ENCODE measurements at places on chromosomes 13 and 19.

DNA sequence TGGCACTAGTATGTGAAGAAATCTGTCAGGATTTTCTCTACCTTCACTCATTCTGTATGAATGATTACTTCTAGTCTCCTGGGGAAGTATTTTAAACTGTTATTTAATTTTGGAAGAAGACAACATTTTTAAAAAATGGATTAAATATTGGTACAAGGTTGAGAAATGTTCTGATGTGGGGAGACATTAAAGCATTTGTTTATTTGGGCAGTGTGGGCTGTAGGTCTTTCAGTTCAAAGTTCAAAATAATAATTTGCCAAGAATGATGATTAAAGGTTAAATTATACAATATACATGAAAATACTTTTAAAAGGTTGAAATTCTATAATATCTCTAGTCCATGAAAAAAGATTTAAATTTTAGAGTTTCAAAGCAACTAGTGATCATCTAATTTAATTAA is 194.7 kb downstream of the NHLRC3 start:
- no peak for DNase-seq

DNA sequence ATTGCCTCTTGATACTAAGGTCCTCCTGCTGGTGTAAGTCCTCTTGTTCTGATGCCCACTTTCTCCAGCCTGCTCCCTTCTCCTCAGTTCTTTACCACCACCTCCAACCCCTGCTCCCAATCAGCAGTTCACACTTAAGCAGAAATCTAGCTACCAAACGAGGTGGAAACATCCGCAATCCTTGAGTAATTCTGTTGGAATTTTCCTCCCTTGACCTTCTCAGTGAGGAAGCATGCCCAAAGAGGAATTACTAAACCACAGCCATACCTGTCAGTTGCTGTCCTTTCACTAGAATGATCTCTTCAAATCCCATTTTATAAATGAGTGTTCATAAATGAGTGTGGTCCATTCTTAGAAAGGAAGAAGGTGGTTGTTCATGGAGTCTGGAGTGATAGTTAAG is 289.9 kb downstream of the DACH1 start:
- no peak for DNase-seq

DNA sequence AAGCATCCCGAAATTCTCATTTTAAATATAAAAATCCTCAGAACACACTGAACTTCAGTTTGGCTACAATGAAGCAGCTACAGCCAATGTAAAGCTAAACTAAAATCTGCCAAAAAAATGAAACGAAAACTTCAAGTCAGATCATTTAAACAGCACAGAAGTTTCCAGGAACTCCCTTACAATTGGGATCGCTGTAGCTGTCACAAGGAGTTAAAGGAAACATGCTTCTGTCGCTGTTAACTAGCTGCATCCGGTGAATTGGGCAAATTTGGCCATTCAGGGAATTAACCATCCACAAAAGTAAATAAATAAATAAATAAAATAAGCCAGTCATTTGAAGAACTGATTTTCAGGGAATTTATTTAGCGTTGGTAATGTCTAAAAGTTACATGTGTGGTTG is 77.0 kb upstream of the PEG3 start:
- no peak for DNase-seq

- DNase-seq, result no peak
Measured at GRCh38 chr19:46369817-46370216, 22.9 kb downstream of the PPP5C start.

- no peak for DNase-seq
Measured at GRCh38 chr13:28751175-28751960, 32.6 kb upstream of the SLC46A3 start.

DNA sequence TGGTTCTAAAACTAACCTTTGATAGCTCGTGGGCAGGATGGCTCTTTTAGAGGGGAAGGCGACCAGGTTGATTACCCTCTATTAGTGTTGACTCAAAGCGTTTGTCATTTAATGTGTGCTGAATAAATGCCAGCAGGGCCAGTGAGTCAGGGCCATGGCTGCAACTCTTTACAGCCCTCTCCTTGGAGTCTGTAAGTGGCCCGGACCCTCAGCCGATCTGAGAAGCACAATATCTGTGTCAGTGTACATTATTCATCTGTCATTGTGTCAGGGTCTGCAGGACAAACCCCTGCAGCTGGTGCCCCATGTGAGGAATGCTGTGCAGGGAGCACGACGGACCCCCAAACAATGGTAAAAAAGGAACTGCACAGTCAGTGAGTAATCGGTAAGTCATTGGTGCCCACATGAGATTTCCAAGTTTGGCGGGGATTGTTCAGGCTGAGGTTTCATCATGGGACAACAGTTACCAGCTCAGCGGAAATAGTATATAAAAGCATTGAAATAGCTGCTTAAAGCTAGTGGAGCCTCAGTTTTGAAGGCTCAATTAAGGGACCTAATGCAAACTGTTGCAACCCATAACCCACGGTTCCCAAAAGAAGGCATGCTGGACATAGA is 139.1 kb downstream of the ZNF675 start:
- no peak for DNase-seq

- DNase-seq, result no peak
Measured at GRCh38 chr13:97318532-97318931, 96.4 kb downstream of the MBNL2 start.

DNA sequence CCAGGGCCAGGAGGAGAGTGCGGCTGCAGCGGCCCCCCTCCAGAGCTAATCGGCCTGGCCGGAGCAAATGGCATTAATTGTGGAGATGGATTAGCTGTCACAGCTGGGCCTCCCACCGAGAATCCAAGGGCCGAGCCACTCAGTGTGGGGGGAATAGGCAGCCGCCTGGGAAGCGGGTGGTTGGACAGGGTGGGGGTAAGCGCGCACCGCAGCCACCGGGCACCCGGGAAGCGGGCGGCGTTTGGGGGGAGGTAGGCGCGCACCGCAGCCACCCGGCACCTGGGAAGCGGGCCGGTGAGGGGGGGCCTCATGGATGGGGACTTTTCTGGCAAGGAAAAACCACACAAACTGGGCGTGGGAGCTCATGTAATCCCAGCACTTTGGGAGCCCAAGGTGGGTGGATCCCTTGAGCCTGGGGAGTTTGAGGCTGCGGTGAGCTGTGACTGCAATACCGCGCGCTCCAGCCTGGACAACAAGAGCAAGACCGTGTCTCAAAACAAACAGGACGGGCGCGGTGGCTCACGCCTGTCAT is 9.7 kb downstream of the R3HDM4 start:
- no peak for DNase-seq

DNA sequence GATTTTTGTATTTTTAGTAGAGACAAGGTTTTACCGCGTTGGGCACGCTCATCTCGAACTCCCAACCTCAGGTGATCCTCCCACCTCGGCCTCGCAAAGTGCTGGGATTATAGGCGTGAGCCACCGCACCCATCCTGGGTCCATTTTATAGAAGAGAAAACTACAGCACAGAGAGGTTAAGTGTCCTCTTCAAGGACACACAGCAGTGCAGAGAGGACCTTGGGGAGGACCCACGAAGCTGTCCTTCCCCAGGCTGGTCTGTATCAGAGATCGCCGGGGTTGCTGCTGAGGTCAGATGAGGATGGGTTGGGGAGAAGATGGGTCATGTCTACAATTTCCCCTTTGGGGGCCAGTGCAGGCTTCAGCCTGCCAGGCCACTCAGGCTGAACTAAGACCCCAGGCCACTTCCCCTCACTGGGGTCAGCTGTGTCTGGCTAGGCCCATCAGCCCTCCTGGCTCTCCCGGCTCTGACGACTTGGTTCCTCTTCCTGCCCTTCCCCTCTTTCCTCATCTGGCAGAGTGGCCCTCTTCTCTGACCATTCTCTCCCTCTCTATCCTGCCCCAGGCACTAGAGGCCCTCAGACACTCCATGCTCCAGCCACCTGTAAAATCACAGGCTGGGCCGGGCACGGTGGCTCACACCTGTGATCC is 9.6 kb downstream of the MYO1F start:
- no peak for DNase-seq

GRCh38 chr19:20558571-20558970 is 7.0 kb downstream of the ZNF737 start:
- DNase-seq, result no peak

GRCh38 chr19:7859831-7860713 is 14.1 kb downstream of the PRR36 start:
- no peak for DNase-seq

DNA sequence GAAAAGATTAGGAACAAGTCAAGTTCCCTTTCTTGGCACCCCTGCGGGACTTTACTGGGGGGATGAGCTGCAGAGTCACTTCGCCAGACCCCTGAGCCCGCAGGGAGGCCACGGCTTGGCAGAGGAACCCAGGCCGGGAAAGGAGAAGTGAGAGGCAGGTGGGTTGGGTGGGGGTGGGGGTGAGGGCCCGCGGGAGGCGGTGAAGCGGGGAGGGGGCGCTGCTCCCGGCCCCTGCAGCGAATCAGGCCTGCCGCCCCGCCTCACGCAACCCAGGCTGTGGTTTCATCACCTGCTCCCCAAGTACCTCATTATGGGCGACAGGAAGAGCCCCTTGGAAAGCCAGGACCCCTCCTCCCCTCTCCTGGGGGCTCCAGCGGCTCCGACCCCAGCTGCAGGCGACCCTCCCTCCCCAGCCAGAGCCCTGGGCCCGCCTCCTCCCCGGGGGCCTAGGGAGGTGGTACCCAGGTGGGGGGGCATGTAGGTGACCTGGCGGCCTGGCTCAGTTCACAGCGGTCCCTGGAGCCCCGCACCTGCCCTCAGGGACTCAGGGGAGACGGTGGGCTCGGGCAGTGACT is 9.5 kb downstream of the MEF2B start:
- no peak for DNase-seq

GRCh38 chr19:1668486-1669270 is 16.3 kb upstream of the TCF3 start:
- DNase-seq, result no peak

GRCh38 chr19:49790866-49791265 is 22.2 kb downstream of the FUZ start:
- no peak for DNase-seq

- no peak for DNase-seq
Measured at GRCh38 chr13:50646070-50646469, 197.4 kb downstream of the DLEU7 start.

- no peak for DNase-seq
Measured at GRCh38 chr19:35847911-35848310, 4.4 kb downstream of the NPHS1 start.

- no peak for DNase-seq
Measured at GRCh38 chr19:861756-862580, 2.5 kb downstream of the CFD start.

GRCh38 chr19:17327654-17328516 is 6.8 kb downstream of the ANO8 start:
- DNase-seq, result no peak

- DNase-seq, result no peak
Measured at GRCh38 chr19:12974301-12975220, 5.2 kb downstream of the DAND5 start.

DNA sequence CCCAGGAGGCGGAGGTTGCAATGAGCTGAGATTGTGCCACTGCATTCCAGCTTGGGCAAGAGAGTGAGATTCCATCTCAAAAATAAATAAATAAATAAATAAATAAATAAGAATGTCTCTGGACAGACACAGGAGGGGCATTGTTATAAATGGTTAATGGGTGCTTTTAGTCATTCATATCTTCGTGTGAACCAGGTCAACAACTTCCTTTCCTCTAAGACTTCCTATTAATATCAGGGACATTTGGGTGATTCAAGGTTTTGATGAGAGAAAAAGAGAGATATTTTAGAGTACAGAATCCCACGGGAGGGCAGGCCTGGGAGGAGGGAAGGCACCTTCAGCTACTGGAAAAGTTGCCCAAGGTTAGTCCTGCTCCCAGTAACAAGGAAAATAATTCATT is 23.9 kb downstream of the DHRS12 start:
- DNase-seq, result no peak

DNA sequence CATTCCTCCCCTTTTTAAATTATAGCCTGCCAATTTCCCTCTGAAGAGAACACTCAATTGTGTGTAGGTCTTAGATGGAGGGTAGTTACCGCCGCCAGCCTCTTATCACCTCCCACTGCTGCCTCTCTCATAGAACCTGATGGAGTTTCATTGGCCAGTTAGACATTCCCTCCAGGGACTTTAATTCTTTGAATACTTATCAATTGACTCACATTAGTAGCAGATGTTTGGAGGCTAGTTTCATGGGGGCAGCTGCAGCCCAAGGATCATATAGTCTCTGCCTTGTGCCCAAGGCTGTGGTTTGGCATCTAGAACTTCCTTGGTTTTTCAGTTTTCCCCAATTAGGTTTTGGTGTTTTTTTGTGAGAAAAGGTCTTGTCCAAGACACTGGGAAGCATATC is 318.9 kb upstream of the HTR2A start:
- DNase-seq, result no peak

DNA sequence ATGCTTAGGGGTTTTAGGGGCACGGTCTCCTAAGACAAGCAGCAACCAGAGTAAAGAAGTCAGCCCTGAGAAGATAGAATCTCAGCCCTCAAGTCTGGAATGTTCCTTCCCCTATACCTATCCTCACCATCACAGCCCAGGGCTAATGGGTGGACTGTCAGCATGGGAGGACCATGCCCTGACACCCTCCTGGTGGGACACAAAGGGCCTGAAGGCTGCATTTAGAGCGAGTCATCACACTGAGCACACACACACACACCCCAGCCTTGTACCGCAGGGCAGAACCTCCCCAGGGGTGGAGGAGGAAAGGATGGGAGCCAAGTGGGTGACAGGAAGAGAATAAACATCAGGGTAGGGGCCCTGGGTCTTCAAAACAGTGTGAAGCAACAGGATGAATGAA is 174.8 kb upstream of the SERP2 start:
- DNase-seq, result no peak

GRCh38 chr19:16207063-16207462 is 9.4 kb downstream of the AP1M1 start:
- no peak for DNase-seq

- DNase-seq, result no peak
Measured at GRCh38 chr19:7701049-7701653, 780 bp downstream of the FCER2 start.

- no peak for DNase-seq
Measured at GRCh38 chr19:29172302-29172701, 40.6 kb downstream of the UQCRFS1 start.

DNA sequence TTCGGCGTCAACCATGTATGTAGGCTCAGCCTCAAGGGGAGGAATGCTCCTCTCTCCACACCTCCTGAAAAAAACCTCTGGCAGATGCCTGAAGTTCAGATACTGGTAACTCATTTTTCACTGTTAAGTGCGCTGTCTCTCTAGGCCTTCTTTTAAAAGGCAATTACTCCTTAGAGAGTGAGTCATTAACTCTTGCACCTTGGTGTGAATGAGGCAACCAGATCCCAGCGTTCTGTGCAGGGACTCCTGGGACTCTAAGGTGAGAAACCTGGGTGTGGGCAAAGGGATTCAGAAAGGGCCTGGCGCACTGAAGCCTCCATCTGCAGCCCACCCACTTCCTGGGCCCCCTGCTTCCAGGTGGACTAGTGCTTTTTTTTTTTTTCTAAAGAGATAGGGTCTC is 71.7 kb downstream of the SIAH3 start:
- no peak for DNase-seq

DNA sequence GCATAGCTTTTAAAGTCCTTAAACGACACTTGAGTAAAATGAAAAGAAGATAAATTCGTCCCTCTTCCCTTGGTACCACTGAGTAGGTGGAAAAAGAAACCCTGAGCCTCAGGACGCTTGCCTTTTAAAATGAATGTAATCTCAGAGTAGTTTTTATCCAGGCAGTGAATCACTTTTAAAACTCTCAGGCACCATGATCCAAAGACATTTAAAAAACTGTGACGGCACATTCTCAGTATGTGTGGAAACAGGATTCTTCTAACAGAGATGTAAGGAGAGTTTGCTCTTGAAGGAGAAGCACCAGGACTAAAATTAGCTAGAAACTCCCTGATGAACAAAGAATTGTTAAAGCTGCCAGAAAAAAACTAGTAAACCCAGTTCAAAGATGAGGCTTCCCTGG is 105.7 kb upstream of the SLC15A1 start:
- no peak for DNase-seq
